ENCODE measurements at places on chromosomes 16 and 17.

DNA sequence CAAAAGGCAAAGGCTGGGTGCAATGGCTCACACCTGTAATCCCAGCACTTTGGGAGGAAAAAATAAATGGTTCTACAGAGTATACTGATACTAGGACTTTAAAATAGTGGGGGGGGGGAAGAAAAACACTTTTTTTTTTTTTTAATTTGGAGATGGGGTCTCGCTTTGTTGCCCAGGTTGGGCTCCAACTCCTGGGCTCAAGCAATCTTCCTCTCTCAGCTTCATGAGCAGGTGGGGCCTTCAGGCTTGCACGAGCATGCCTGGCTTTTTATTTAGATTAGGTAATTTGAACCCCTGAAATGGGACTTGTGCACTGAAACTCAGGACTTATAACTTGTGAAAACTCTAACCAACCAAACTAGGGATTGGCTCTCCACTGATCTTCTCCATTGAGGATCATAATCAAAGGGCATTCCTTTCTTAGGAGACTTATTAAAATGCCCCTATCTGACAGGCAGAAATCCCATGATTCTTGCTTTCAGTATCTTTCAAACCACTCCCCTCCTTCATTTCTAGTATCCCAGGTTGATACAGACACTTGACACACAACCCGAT is 16.9 kb downstream of the GRB2 start:
- no peak for DNase-seq

GRCh38 chr16:71637398-71637797 is 11.4 kb downstream of the MARVELD3 start:
- DNase-seq, result no peak

GRCh38 chr16:85819245-85819644 is 19.8 kb downstream of the COX4I1 start:
- peak; percentile 72 for DNase-seq

DNA sequence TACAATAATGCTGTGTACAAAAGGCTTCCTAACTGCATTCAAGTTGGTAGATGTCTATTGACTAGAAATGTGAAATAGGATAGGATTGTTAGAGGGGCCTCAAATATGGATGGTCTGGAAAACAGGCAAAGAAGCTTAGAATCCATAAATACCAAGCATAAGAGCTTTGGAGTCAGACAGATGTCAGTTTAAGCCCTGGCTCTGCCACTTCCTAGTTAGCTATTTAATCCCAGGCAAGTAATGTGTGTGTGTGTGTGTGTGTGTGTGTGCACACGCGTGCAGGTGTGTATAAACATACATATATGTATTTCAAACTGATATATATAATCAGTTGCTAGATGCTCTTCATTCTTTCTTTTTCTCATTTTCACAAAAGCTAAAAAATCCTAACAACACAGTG is 66.7 kb downstream of the MMD start:
- DNase-seq, result no peak

DNA sequence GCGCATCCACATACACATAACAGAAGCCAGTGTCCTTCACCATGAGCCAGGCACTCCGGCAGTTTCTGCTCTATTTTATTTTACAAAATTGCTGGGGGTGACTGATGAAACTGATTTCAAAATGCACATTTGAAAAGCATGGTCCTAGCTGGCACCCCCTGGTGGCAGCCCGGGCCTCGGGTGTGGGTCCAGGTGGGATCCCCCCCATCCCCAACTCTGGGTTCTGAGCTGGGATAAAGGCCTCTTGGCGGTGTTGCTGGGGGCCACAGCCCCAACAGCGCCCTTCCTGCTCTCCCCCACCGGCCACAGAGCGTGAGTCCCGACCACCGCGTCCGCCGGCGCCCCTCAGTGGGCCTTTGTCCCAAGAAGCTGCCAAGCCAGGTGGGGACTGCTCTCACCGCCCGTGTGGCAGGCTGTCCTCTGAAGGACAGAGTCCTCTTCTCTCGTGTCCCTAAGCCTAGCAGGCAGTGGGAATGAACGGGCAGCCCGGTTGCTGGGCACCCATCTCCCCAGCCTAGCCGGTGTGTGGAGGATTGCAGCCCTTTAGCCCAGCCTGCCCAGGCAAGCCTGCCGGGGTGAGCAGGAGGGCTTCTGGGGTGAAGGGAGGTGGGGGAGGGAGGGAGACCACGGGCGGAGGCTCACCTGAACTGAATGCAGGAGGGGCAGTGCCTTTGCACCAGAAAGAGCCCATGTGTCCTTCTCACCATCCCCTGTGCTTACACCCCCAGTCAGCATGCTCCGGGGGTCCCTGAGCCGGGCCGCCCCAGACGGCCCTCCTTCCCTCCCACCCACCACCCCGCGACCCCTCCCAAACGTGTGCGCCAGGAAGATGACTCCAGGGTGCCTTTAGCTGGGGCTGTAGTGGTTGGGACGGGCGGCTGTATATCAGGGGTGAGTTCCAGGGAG is 898 bp downstream of the SNAI3 start:
- DNase-seq, result no peak

GRCh38 chr16:11699234-11699894 is 31.1 kb downstream of the SNN start:
- no peak for DNase-seq

DNA sequence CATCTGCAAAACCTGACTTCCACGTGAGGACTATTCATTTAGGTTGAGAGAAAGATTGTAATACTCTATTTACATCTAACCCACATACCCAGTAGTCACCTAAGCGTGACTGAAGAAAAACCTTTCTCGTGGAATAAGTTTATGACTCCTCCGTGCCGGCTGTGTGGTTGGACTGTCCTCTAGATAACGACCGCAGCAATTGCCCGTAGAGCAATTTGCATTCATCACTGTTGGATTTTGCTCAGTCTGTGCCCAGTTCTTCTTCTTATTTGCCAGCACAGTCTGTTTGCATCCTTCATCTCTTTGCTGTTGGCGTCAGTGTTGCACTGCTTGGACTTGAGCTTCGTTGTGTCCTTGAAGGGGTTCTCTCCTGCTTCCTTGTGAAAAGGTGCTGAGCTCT is 131.3 kb downstream of the CYB561 start:
- DNase-seq, result no peak

GRCh38 chr16:84061236-84061819 is 18.7 kb upstream of the SLC38A8 start:
- no peak for DNase-seq

DNA sequence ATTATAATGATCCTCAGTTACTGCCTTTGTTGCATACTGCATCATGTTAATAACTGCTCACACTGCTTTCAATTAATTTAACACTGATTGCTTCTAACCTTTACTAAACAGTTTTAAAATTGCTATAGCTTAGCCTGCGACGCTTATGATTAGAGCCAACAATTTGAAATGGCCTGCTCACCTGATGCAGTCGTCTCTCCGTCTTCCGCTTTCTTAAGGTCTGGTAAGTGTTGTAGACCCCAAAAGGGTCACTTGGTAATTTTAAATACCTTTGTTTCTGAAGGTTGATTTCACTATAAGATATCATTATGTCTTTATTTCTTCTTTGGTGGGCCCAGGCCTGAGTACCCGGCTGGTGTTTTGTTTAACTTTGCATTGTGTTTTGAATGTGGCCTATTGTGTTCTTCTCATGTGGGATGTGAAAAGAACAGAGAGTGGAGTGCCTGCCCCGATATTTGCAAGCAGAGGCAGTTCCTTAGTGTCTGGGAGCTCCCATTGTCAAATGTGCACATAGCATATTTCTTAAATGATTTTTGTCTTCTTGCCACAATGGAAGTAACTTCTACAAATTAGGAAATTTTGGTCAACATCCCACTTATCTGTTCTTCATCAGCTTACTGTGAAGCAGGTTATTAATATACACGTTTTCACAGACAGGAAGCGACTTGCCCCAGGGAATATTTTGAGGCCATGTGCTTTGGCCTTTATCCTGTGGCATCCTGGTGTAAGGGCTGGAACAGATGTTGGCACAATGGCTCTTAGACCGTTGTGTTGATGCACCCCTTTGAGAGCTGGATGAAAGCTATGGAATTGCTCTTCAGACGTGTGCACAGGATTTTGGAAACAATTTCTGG is 2.9 kb downstream of the PHKB start:
- no peak for DNase-seq

- no peak for DNase-seq
Measured at GRCh38 chr16:3609895-3610697, 1.3 kb downstream of the SLX4 start.

- DNase-seq, result no peak
Measured at GRCh38 chr16:84810518-84811273, 9.1 kb upstream of the CRISPLD2 start.

DNA sequence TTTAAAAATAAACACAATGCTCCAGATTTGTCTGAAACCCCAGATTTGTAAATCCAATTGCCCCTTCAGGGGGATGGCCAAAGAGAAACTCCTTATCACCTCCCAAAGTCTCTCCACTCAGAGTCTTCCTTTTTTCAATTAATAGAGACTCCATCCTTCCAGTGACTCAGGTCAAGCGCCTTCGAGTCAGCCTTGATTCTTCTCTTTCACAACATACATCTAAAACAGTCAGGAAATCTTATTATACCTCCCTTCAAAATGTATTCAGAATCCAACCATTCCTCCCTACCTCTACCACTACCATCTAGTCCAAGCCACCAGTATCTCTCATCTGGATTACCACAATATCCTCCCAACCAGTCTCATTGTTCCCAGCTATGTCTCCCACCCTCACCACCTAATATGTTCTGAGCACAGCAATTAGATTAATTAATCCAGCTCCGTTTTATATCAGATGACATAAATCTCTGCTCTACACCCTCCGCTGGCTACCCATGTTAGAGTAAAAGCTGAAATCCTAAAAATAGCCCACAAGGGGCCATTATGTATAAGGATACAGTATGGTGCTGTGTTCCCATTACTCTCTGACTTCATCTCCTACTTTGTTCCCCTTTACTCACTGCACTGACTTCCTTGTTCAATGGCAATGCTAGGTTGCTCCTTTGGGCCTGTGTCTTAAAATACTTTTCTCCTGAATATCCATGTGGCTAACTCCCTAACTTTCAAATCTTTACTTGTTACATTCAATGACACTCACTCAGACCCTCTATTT is 11.8 kb downstream of the SIAH1 start:
- no peak for DNase-seq

- DNase-seq, result no peak
Measured at GRCh38 chr16:27328937-27329336, 15.2 kb downstream of the IL4R start.

- no peak for DNase-seq
Measured at GRCh38 chr17:36592316-36592715, 637 bp downstream of the DHRS11 start.

DNA sequence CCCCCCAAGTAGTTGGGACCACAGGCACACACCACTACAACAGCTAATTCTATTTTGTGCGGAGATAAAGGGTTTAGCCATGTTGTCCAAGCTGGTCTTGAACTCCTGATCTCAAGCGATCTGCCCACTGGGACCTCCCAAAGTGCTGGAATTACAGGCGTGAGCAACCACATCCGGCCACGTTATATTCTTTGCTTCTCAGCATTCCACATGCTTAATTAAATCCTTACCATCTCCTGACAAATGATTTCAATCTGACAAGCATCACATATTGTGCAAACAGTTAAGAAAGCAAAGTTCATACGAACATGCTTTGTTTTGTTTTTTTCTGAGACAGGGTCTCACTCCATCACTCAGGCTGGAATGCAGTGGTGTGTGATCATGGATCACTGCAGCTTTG is 18.2 kb downstream of the HIGD1B start:
- DNase-seq, result no peak

- DNase-seq, result no peak
Measured at GRCh38 chr16:64412578-64413280, 709.1 kb downstream of the CDH11 start.

DNA sequence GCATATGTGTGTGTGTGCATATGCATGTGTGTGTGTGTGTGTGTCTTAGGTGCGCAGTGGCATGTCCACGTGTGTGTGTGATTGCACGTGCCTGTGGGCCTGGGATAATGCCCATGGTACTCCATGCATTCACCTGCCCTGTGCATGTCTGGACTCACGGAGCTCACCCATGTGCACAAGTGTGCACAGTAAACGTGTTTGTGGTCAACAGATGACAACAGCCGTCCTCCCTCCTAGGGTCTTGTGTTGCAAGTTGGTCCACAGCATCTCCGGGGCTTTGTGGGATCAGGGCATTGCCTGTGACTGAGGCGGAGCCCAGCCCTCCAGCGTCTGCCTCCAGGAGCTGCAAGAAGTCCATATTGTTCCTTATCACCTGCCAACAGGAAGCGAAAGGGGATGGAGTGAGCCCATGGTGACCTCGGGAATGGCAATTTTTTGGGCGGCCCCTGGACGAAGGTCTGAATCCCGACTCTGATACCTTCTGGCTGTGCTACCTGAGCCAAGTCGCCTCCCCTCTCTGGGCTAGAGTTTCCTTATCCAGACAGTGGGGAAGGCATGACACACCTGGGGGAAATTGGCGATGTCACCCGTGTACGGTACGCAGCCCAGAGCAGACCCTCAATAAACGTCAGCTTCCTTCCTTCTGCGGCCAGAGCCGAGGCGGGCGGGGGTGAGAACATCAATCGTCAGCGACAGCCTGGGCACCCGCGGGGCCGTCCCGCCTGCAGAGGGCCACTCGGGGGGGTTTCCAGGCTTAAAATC is 47.6 kb downstream of the IL21R start:
- DNase-seq, result peak; percentile 71

- DNase-seq, result no peak
Measured at GRCh38 chr17:3558603-3559269, 1.1 kb upstream of the TRPV3 start.

DNA sequence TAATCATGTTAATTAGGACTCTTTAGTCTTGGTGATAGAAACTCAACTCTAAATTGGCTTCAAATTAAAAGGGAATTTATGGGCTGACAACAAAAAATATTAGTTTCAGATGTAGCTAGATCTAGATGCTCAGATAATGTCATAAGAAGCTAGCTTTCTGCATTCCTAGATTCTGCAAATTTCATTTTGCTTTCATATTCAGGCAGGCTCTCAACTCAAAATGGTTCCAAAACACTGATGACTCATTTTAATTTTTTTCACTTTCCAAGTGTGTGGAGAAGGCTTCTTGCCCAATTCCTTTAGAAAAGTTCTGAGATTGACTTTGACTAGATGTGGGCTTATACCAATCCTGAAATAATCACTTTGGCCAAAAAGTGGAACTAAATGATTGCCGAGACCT is 236.7 kb upstream of the GOT2 start:
- DNase-seq, result no peak

- no peak for DNase-seq
Measured at GRCh38 chr17:63764716-63765115, 8.7 kb downstream of the CCDC47 start.

GRCh38 chr16:56989988-56990387 is 631 bp downstream of the NLRC5 start:
- no peak for DNase-seq

- DNase-seq, result no peak
Measured at GRCh38 chr16:56269281-56269680, 78.0 kb downstream of the GNAO1 start.

- no peak for DNase-seq
Measured at GRCh38 chr16:8998108-8998507, 34.4 kb upstream of the USP7 start.

- DNase-seq, result no peak
Measured at GRCh38 chr16:88331989-88332920, 50.5 kb upstream of the ZNF469 start.

Measured in stimulated activated CD8-positive, alpha-beta memory T cell treated with anti-CD3 and anti-CD28 coated beads, Interleukin-2, amount 100 ng/mL, for 1 hour (primary cell).